ENCODE measurements at places on chromosomes 1 and 21.
A peak's percentile ranks its signal among the peaks of the same experiment; 100 is the strongest.

GRCh38 chr1:32933742-32934322 is 30.8 kb downstream of the RNF19B start:
- peak; percentile 37 for DNase-seq

GRCh38 chr1:37031429-37031828 is 2.9 kb downstream of the GRIK3 start:
- DNase-seq, result no peak

- no peak for DNase-seq
Measured at GRCh38 chr1:27044613-27045151, 32.0 kb upstream of the TENT5B start.

- DNase-seq, result no peak
Measured at GRCh38 chr1:232985882-232986526, 35.6 kb downstream of the NTPCR start.
